ENCODE measurements at places on chromosomes 16 and 17.

- DNase-seq = no peak
These were observed 94.1 kb upstream of the SIAH1 start for GRCh38 chr16:48479329-48479728.

- DNase-seq = no peak
These were observed 4.7 kb downstream of the ZDHHC7 start for GRCh38 chr16:85006639-85007038.

DNA sequence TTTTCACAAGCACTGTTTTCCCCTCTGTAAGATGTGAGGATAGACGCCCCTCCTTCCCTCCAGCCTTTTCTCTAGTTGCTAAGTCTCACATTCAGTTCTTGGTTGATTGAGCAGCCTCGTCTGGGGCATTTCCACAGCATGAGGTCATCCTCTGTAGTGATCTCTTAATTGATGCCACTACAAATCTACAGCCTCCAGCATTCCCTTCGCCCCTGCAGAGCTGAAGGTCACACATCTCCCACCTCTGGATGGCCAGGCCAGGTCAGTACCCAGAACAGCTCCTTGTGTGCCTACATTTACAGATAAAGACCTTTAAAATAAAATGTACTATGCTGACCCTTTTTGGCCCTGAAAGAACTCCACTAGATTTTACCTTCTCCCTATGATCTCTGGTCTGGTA, 32.5 kb upstream of the CDH11 start:
- no peak for DNase-seq

GRCh38 chr16:1100084-1100800, 4.2 kb upstream of the C1QTNF8 start:
- no peak for DNase-seq

- DNase-seq = no peak
These were observed 30.5 kb downstream of the KSR1 start for GRCh38 chr17:27486741-27487140.

Measured in GM10248 (cell line).